ENCODE measurements at places on chromosomes 3 and 15.

DNA sequence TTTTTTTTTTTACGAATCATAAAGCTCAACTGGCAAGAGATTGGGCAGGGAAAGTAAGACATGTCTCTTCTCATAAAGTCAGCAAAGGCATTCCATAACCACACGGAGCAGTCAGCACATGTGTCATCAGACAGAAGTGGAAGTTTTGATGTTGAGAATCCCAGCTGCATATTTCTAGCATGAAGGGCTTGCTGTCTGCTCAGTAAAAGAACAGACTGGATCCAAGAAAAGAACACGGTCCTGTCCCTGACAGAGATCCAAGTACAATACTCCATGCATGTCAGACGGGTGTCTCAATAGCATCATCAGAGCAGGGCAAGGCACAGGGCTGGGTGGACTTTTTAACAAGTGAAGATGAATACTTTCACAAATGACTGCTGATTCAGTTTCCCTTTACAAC, 38.2 kb downstream of the ABI3BP start:
- no peak for DNase-seq

GRCh38 chr3:84318273-84318809, 640.4 kb upstream of the CADM2 start:
- no peak for DNase-seq

DNA sequence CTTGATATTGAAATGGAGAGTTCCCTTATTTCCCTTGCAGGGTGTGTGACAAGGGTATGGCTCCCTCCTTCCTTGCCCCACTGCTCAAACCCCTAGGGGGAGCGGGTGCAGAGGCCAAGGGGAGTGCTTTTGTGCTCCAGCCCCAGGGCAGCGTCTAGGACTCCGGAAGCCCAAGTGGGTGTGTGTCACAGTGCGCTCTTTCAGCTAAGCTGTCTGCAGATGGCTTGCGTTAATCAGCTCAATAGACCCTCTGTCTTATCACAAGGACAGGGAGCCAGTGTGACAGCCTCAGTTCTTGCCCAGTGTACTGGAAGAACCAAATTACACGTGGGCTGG, 523.6 kb upstream of the LMCD1 start:
- DNase-seq, result no peak

DNA sequence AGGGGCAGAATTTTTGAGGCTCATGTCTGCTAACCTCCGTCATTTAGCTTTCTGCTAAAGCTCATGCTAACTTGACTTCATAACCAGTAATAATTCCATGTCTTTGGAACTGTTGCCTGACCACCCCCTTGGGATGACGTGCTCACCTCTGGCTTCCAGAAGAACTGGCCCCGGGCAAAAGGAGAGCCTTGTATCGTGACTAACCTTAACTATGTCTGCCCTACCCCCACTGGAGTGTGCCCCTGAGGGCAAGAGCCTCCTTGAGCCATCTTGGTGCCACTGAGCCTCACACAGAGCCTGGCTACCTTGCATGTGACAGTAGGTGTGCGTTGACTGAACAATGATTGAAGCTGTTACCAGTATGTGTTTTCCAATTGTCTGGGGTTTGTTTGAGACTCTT, 4.7 kb downstream of the LRRK1 start:
- no peak for DNase-seq

- DNase-seq, result no peak
These were observed 6.5 kb downstream of the GCSAM start for GRCh38 chr3:112126511-112126911.

DNA sequence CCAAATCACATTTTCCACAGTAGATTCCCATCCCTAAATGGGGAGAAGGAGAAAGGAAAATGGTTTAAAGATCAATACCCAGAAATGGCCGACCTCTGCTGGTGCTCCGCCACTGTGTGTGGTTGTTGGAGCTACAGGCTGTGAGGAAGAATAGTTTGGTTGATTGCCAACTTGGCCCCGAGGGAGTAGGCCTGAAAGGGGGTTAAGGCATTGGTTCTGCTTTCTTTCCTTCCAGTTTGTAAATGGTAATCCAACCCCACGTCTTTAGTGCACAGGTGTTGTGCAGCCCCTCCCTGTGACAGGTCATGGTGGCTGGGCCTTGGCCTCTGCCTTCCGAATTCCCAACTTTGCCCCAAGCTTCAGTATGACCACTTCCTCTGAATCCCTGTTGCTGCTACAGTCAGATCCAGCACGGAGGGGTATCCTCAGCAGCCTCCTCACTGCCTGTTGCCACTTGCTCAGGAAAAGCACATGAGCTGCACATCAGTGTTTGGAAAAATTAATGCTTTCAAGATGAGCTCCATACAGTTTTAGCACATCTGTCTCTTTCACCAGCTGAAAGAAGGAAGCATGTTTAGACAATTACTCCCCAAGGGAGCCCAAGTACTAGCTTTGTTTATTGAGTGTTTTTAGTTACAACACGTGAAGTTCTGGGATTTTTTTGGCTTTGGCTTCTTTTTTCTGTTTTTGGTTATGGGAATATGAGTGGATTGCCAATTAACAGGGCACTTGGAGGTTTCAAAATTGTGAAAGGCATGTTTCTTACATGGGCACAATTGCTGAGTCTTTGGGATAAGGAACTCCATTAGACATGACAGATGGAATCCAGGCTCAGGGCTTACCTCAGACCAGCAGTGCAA, 92.3 kb upstream of the ROPN1 start:
- no peak for DNase-seq

GRCh38 chr3:59262076-59262498, 212.3 kb upstream of the CFAP20DC start:
- DNase-seq, result peak; percentile 30
